ENCODE measurements at places on chromosomes 5 and 9.

DNA sequence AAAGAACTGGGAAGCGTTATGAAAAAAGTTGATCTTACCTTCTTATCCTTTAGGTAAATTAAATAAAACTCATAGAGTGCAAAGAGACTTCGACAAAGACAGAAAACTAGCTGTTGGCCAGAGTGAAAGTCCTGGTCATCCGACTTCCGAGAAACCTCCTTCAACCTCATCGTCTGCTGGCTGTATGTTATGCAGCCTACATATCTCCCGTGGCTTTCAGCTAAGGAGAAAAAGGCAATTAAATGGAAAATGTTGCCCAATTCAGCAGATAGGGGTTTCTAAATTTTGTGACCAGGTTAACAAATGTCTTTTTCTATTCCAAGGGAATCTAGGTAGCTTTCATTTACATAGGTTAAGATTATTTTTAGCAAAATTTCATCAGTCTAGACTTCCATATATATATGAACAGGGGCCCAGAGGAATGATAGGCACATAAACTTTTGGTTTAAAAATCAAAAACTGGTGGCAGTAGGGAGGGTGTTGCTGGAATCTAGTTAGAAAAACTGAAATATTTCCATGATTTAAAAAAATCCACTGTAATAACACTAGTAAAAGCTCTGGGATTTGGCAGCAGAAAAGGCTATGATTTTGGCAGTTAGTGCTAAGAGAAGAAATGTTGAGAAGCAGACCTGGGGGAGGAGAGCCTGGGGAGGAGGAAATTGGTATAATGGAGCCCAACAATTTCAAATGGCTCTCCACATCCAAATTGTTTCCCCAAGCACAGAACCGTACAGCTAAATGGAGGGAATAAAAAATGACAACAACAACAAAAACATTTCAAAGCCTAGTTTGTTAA, 32.1 kb downstream of the RAI14 start:
- DNase-seq = no peak

- no peak for DNase-seq
Measured at GRCh38 chr9:18018661-18019060, 439.8 kb downstream of the SH3GL2 start.

DNA sequence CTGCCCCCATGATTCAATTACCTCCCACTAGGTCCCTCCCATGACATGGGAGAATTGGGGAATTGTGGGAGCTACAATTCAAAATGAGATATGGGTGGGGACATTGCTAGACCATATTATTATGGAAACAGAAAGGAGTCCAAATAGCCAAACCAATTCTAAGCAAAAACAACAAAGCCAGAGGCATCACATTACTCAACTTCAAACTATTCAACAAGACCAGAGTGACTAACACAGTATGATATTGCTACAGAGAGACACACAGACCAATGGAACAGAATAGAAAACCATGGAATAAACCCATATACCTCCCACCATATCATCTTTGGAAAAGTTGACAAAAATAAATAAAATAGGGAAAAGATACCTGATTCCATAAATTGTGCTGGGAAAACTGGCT, 710.5 kb upstream of the CDH9 start:
- no peak for DNase-seq

DNA sequence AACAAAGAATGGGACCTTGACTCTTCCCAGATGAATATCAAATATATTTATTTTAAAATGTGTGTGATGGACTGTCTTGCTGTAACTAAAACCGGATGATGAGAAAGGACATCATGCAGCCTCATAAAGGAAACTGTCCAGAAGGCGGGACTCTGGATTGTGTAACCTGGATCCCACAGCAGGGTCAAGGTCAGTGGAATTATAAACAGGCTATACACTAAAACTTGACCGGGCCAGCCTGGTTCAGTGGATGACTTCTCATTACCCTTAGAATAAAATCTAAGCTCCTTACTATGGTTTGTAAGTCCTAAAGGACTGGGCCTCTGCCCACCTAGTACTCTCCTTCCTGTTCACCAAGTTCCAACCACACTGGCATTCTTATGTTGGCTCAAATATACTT, 280.3 kb downstream of the ELAVL2 start:
- DNase-seq = no peak

DNA sequence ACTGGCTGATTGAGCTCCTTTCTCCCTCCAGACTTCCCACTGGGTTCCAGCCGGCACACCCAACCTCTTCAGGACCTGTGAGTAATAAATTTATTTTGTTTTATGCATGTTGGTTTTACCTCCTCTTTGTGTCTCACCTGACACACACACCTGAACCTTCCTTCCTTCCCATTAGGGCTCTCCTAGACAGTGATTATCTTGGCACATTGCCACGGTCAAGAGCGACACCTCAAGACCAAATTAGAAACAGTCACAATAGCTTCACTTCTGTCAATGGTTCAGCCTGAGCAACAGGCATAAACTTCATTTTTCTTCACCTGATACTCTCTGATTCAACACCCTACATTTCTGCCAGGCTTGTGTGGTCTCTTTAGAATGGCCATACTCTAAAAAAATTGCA, 296.3 kb upstream of the SMARCA2 start:
- no peak for DNase-seq

GRCh38 chr5:129672006-129672405, 75.9 kb upstream of the MINAR2 start:
- no peak for DNase-seq

DNA sequence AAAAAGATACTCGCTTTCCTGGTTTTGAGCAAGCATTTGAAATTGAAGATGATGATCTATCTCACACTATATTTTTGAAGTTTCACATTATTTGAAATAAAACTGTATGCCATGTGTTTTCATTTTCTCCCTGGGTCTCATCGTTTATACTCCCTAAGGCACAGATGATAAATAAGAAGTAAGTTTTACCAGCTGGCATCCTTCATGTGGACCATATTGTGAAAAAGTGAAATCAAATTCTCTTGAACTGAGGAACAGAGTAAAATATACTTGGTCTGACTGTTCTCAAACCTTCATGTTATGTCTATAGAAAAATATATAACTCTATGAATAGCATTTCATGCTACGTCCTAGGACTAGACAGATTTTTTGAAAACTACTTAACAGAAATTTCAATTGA, 1600.9 kb upstream of the C9orf72 start:
- no peak for DNase-seq

DNA sequence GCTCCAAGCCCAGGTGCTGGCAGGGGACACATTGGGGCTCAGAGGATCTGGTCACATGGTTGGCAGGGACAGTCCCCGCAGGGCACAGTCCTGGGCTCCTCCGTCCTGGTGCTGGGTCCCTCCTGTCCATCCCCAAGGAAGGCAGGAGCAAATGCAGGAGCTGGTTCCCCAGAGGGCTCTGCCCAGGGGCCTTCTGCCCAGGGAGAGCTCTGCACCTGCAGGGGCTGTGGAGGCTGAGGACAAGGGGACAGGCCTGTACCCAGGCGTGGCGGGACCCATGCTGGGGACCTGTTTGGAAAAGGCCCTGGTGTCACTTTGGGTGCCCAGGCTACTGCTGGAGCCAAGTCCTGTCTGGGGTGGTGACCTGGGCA, 7.2 kb downstream of the SPATA31E1 start:
- DNase-seq = no peak

DNA sequence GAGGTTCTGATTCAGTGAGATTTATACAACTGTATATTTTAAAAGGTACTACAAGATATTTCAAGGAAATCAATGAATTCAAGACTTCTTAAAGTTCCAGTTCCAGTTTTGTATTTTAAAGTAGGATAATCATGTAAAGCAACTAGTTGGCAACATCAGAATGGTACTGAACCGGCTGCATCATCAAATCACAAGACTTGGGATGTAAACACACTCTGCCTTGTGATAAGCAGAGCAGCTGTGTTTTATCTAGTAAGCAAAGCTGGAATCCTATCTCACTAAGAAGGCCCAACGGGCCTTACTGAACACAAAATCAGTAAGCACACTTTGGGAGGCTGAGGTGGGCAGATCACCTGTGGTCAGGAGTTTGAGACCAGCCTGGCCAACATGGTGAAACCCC, 327.2 kb upstream of the NREP start:
- no peak for DNase-seq
